ENCODE measurements at places on chromosomes 6 and 20.

- no peak for DNase-seq
Measured at GRCh38 chr6:8082954-8083858, 19.0 kb upstream of the BLOC1S5 start.

- peak; percentile 74 for DNase-seq
Measured at GRCh38 chr6:97440590-97441176, 157.7 kb upstream of the MMS22L start.

DNA sequence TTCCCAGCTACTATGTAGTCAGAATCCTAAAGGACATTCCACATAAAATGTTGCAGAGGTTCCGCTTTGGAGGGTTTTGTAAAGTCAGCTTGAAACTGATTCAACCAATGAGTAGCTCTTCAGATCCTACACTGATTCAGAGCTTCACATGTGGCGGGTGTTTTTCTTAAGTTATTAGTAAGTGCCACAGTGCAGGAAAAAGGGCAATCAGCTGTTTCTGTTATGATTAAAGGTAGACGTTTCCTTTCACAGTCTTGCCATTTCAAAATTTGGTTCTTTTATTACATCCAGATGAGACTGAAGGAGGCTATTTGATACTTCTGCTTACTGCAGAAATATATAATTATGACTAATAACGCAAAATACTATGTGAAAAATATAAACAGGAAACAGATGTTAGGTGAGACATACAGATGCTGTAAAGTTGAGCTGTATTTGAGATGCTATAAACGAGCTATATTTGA is 443.9 kb downstream of the CDKAL1 start:
- no peak for DNase-seq

DNA sequence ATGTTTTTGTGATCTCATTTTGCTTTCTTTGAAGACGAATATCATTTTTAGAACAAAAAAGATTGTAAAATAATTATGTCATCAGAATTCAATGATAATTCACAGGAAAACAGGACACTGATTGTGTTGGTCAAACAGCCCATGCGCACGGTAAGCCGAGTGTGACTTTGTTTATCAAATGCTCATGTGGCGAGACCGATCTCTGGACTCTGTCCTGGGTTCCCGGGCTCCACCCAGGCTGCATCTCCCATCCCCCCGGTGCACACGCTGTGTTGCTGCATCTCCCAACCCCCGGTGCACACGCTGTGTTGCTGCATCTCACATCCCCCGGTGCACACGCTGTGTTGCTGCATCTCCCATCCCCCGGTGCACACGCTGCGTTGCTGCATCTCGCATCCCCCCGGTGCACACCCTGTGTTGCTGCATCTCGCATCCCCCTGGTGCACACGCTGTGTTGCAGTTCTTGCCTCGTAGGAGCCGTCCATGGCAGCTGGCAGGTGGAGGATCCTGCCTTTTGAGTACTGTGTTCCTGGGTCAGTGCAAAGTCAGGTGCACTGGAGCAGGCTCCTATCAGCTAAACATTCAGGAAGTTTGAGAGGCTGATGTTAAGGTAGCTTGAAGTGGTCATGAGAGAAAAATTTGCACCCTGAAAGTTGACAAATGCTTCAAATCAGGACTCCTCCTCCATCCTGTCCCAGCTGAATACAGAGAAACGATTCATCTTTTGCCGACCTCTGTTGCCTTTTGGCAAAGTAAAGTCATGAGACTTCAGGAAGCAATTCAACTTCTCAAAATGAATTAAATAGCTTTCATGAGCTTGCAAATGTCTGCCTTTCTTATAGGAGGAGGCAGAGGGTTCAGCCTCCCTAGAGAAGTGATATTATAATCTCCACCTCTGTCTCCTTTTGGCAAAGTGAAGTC is 77.1 kb upstream of the FRMD1 start:
- peak; percentile 42 for DNase-seq

DNA sequence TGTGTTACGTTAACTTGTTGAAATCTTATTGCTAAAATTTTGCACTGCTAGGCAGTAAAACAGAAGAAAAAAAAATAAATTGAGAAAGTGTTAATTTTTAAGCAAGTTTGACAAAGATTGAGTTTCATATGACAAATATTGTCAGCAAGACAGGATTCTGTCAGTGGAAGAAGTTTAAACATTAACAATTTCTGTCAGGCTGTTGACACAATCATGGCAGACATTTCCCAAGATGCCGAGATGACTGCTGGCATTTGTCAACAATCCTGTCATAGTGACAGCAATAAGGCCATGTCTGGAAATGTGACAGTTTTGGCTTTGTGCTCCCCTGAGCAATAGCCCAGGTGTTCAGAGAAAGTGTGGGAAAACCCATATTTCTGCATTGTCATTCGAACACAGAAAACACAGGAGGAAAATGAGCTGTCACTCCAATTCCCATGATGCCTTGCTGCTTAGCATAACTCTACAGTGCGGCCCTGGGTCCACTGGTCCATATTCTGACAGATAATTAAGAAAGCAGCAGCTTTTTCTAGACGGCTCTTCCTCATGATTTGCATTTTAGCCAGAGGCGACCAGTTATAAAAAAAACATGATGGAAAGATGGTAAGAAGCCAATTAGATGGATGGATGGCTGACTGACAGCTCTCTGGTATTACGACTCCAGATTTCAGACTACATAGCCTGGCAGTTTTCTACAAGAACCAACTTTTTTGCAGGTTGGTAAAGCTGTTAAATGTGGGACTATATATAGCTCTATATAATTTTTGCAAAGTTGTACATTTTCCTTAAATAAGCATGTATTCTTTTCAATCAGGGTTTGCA is 43.6 kb upstream of the DEFB112 start:
- no peak for DNase-seq

DNA sequence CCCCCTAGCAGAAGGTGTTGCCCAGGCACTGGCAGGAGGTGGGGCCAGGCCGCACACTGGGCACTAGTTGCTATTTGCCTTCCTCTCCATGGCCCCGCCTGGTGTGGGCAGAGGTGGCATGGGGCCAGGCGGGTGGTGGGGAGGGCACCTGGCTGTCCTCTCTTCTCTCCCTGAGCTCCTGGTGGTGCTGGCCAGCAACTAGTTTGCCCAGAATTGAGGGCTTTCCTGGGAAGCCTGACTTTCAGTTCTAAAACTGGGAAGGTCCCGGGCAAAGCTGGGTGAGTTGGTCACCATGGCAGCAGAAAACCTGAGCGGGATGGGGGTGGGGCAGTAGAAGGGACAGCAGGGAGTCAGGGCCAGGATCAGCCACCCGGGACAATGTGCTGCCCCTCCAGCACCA is 48.2 kb downstream of the RBM38 start:
- DNase-seq = no peak

- peak; percentile 29 for DNase-seq
Measured at GRCh38 chr6:90004511-90004910, 110.2 kb downstream of the GJA10 start.

GRCh38 chr6:44699082-44699481 is 311.6 kb downstream of the CDC5L start:
- DNase-seq = no peak

- DNase-seq = no peak
Measured at GRCh38 chr6:33757906-33758305, 11.2 kb upstream of the IP6K3 start.
